Activated CD8-positive, alpha-beta memory T cell treated with anti-CD3 and anti-CD28 coated beads, Interleukin-2, amount 50 U/mL, for 48 hours (primary cell): ENCODE measurements at places on chromosomes 4 and X.
A peak's percentile ranks its signal among the peaks of the same experiment; 100 is the strongest.

- DNase-seq: no peak
Measured at GRCh38 chr4:27442146-27442545, 581.5 kb downstream of the STIM2 start.

GRCh38 chrX:96453139-96453538 is 231.5 kb upstream of the DIAPH2 start:
- DNase-seq: no peak

- no peak for DNase-seq
Measured at GRCh38 chr4:85836588-85837438, 361.9 kb downstream of the ARHGAP24 start.

DNA sequence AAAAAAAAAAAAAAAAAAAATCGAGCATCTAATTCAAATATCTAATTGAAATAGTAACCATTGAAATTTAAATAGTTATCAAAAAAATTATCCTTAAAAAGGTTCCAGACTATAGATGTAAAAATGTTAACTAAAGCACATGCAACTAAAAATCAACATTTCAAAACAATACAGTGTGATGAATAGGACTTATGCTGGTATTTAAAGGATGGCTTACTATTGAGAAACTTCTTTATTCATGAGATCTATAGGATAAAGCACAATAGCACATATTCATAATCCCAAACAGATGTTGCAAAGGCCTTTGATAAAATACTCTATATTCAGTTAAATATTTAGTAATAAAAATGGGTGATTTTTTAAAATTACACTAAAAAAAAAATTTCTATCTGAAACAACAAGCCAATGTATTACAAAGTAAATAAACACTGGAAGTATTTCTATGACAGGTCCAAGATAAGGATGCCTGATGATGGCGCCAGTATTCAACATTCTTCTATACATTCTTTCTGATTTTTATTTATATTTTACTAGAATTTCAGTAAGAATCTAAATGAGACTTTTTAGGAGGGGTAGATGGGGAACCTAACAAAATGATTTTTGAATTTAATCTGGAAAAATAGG is 26.3 kb downstream of the DCLK2 start:
- DNase-seq: no peak

DNA sequence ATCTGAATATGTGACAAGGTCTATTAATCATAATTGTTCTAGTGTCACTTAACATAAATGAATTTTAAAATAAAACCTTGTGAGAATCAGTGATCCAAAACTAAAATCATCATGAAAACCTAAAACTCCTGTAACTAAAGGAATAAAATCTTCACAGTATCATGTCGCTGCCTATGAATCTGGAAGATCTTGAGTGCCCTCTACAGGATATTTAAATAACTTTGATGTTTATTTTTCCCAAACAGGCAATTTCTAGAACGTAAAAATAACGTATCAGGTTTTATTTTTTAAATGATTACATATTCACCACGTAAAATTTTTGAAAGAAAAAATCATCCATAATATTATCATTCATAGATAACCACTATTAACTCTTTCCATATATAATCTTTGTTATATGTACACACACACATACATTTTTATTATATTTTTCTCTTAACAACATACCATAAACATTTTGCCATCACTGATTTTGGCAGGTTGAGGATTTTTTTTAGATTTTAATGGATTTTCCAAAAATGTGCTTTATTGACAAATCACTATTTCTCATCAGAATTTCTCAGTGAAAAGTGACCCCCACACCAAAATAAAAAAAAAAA is 79.6 kb downstream of the COMMD8 start:
- DNase-seq: no peak

DNA sequence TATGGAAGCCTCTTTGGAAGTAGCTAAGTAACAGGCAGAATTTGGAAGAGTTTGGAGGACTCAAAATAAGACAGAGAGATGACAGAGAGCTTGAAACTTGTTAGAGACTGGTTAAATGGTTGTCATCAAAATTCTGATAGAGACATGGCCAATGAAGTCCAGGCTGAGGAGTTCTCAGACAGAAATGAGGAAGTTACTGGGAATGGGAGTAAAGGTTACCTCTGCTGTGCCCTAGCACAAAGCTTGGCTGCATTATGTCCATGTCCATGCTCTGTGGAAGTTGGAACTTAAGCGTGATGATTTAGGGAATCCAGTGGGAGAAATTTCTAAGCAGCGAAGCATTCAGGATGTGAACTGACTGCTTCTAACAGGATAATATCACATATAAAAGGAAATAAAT is 146.2 kb upstream of the NDST4 start:
- no peak for DNase-seq

GRCh38 chrX:153200462-153200861 is 21.4 kb downstream of the MAGEA1 start:
- no peak for DNase-seq

DNA sequence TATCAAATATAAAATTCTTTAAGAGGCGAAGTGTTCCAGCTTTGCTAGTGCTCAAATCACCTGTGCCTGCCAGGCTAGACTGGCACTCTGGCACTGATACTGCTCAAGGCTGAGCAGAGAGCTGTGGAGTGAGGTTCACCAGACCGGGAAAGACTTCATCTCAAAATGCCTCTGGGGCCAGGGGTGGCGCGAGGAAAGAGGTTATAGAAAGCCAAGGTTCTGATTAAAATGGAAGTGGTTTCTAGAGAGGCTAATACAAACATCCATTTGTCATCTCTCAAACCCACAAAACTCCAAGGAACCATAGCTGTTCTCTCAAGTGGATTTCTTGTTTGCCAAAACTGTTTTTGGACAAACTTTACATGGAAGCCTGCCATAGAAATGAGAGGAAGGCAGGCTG is 41.5 kb downstream of the F11 start:
- no peak for DNase-seq

DNA sequence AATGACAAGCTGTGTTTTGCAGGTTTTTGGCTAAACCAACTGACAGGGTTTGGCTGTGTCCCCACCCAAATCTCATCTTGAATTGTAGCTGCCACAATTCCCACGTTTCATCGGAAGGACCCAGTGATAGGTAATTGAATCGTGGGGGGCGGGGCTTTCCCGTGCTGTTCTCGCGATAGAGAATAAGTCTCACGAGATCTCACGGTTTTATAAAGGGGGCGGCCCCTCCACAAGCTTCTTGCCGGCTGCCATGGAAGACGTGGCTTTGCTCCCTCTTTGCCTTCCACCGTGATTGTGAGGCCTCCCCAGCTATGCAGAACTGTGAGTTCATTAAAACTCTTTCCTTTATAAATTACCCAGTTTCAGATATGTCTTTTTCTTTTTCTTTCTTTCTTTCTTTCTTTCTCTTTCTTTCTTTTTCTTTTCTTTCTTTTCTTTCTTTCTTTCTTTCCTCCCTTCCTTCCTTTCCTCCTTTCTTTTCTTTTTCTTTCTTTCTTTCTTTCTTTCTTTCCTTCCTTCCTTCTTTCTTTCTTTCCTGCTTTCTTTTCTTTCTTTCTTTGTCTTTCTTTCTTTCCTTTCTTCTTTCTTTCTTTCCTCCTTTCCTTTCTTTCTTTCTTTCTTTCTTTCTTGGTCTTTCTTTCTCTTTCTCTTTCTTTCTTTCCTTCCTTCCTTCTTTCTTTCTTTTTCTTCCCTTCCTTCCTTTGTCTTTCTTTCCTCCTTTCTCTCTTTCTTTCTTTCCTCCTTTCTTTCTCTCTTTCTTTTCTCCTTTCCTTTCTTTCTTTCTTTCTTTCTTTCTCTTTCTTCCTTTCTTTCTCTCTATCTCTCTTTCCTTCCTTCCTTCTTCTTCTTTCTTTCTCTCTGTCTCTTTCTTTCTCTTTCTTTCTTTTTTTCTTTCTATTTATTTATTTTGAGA is 54.8 kb downstream of the SHOX start:
- DNase-seq: no peak

- no peak for DNase-seq
Measured at GRCh38 chr4:173254646-173255045, 79.5 kb downstream of the HMGB2 start.

DNA sequence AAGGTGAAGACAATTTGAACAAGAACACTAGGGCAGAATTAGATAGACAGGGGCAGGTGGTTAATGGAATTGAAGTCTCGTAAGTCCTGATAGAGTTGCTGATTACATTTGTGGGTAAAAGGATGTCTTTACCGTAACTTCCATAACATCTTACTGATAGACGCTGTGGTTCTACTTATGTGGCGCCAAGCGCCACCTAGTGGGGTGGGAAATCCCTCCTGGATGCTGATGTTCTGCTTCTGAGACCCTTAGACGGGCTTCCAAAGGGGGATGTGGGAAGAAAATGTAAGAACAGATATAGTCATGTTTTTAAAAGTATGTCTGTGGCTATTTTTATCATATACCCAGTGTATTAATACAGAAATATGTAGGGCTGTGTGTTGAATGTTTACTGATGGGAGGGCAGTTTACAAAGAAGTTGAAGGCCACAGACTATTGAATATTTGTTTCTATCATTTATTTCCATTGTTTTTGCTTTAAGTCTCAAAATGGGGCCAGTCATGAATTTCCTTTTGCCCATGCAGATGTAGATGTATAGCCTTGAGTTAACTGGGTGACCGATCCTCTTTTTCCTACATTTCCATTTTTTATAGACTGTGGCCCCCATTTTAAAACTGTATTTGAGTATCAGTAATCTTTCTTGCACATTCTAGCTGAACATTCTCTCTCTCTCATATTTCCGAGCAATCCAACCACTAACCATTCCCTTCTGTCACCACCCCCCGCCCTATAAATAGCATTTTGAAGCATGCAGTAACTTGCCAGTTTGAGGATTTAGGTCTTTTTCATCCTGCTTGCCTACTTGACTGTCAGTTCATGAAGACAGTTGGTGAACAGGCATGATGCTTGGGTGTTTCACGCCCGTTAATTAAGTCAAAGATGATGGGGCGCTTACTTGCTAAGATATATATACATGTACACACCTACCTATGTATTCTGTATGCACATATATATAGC is 12.1 kb upstream of the TLR8 start:
- DNase-seq: peak; percentile 57

DNA sequence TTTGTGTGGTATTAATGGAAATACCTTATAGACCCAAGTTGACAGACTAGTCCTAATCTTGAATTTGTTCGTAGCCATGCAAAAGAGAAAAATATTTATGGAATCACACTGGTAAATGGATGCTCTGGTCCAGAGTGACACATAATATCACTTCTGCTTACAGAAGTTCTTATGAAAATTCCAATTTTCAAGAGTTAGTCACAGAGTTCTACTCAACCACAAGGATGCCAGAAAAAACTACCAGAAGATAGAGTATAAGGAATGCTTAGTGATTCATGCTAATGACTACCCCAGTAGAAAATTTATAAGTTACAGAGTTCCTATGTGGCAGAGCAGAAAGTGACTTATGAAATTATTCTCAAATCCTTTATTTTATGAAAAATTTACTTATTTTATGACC is 1384.8 kb downstream of the FAM133A start:
- no peak for DNase-seq

- no peak for DNase-seq
Measured at GRCh38 chrX:133546441-133546840, 131.2 kb upstream of the GPC4 start.

DNA sequence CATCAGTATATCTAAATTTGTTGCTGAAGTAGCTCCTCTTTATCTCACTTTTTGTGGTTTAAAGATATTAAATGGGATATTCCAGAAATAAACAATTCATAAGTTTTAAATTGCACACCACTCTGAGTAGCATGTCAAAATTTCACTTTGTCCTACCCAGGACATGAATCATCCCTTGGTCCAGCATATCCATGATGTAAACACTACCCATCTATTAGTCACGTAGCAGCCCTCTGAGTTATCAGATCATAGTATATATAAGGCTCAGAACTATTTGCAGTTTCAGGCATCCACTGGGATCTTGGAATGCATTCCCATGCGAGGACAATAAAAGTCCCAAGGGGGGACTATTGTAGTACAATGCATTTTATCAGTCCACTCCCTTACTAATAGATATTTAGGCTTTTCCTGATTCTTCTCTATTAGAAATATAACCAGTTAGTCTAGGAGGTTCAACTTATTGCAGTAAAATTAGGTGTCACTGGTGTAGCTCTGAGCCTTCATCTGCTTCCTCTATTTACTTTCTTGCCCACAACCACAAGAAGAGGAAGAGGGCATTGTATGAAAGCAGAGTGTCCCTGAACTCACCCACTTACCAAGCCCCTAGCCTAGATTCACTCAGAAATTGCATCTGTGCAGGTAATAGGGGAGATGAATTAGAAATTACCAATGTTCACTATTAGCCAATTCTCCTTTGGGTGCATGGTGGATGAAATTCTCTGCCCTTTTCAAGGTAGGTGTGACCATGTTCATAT is 409.8 kb upstream of the GALNT7 start:
- DNase-seq: no peak

DNA sequence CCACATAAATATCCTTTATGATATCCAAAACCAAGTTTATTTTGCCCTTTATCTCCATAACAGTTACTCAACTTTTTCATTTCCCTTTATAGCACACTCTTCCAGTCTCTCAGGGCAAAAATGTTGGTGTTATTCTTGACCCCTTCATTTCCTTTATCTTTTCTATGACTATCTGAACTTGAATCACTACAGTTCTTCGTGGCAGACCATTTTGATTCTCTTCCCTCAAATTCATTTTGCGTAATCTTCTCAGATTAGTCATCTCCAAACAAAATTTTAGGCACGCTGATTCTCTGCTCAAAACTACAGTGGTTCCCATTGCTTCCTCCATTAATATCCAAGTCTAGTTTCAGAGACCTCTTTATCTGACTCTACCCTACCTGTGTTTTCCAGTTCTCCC is 26.1 kb downstream of the RUFY3 start:
- no peak for DNase-seq

GRCh38 chr4:154743683-154744340 is at the start of gene LRAT:
Gene LRAT, plus strand, starts transcription at chr4:154744000. Its CDS starts 327 bp downstream, at chr4:154744327.
- DNase-seq: peak; percentile 64

GRCh38 chrX:29466456-29466855 is 748.9 kb upstream of the MAGEB2 start:
- DNase-seq: no peak

GRCh38 chr4:4422856-4423499 is 36.1 kb downstream of the NSG1 start:
- DNase-seq: no peak

DNA sequence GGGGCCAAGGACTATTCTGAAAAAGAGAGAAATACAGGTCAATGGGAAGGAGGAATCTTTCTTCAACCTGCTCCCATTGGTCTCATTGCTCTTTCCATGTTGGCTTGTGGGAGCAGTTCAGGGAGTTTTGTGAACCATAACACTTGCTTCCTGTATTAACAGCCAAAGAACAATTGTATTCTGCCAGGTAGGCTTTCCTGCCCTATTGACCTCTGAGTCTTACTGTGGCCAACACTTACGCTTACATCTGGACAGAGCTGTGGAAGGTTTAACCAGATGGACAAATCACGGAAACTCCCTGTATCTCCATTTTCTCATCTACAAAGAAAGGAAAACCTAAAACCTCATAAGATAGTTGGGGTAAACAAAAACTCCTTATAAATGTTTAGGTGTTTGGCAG is 30.7 kb downstream of the MID1IP1 start:
- DNase-seq: no peak

DNA sequence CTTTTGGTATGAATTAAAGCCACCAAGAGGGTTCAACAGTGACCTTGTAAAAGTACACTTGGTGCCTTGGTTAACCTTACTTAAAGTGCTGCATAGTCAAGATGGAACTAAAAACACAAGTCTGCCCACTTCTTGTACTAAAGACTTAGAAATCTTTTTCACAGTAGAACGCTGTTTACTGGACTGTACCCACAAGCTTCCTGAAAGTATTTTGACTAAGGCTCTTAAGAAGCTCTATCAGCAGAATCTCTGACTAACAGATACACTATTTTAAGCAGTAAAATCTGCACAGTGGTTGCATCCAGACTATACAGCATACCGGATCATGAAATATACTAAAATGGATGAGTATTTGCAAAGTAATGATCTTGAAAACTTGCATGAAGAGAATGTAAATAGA is 7.2 kb downstream of the RAB28 start:
- no peak for DNase-seq
